Left colon (tissue), 2 donors: ENCODE measurements at places on chromosomes 11 and 22. TPM values are rescaled to one million over a fixed set of nuclear protein-coding genes. Genes with fewer than 3 reads are reported as not detected.

GRCh38 chr11:117716521-117717440 is 80.2 kb downstream of the DSCAML1 start:
- no peak for DNase-seq

DNA sequence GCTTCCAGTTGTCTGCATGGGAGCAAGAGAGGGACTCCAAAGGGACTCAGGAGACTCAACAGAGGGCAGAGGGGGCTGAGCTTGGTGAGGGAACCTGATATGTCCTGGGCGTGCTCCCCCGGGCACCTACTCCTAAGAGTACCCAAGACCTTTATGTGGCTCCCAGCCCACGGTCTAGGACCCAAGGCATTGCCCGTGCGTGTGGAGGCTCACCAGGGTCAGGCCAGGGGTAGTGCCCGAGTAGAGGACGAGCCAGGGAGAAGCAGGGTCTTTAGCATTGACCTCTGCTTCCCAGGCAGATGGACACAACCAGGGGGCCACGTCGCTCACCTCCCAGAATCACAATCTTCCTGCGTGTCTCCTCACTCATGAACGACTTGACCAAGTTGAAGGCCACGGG is 13.4 kb downstream of the SEC14L4 start:
- no peak for DNase-seq

DNA sequence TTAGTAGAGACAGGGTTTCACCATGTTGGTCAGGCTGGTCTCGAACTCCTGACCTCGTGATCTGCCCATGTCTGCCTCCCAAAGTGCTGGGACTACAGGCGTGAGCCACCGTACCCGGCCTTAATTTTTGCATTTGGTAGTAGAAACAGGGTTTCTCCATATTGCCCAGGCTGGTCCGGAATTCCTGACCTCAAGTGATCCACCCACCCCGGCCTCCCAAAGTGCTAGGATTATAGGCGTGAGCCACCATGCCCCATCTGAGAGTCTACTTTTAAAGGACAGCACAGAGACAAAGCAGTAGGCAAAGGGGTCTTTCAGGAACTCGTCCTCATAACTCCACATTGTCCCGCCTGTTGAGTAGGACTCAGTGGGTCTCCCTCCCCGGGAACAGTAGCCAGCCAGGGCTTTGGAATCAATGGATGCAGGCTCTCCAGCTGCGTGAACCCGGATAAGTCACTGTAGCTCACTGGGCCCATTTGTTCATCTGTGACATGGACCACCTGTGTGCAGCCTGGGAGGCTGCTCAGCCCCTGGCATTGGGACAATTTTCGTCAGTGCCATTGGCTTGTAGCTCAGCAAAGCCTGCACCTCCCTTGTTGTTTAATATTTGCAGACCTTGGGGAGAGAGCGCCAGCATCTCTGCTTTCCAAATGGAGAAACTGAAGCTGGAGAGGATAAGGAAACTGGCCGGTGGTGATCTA is 86.1 kb downstream of the ARHGAP8 start:
- DNase-seq: no peak

DNA sequence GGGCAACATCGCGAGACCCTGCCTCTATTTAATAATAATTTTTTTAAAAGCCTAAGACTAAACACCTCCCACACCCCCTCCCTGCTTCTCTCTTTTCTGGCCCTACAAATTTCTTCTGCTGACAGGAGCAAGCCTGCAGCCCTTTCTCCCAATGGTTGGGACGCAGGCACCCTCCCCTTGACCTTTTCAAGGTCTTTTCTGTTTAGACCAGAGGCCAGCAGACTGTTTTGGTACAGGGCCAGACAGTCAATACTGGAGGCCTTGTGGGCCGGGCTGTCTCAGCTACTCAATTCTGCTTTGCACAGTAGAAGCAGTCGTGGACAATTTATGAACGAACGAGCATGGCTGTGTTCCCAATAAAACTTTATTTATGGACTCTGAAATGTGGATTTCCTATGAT is 92.3 kb downstream of the SCN3B start:
- no peak for DNase-seq

GRCh38 chr22:47384977-47385376 is 622.5 kb downstream of the TBC1D22A start:
- DNase-seq: no peak

- DNase-seq: no peak
These were observed 194.2 kb downstream of the HIPK3 start for GRCh38 chr11:33451364-33451763.

- DNase-seq: no peak
These were observed 70.3 kb downstream of the SLC1A2 start for GRCh38 chr11:35348898-35349687.

GRCh38 chr11:59416613-59417012 is 9.6 kb downstream of the OR5A2 start:
- no peak for DNase-seq

The MS4A3 gene
- total RNA-seq: not detected

The OR51E2 gene
- total RNA-seq: 0.84 TPM

The FOSL1 gene
- 1.1 TPM for total RNA-seq
